Liver (tissue), 10 donors: ENCODE measurements at places on chromosomes 11 and 22. TPM values are rescaled to one million over a fixed set of nuclear protein-coding genes. Genes with fewer than 3 reads are reported as not detected.

Gene OR10A2
- polyA plus RNA-seq = not detected

Gene OR56B4
- polyA plus RNA-seq = not detected

Gene A4GALT
- polyA plus RNA-seq = 1.6 TPM

Gene SYT13
- polyA plus RNA-seq = 0.11 TPM

Gene ADAMTS15
- 0.06 TPM for polyA plus RNA-seq

Gene NRGN
- polyA plus RNA-seq = 1.6 TPM

Gene TH
- 0.13 TPM for polyA plus RNA-seq

Gene ELP4
- polyA plus RNA-seq = 6.0 TPM

Gene PHF21A
- 6.0 TPM for polyA plus RNA-seq

Gene KIF18A
- polyA plus RNA-seq = 0.22 TPM

Gene TRPM5
- not detected for polyA plus RNA-seq

Gene MUC5AC
- not detected for polyA plus RNA-seq

Gene TEAD1
- 10.7 TPM for polyA plus RNA-seq

GRCh38 chr22:40001800-40002577 is 7.2 kb downstream of the FAM83F start:
- DNase-seq = no peak

DNA sequence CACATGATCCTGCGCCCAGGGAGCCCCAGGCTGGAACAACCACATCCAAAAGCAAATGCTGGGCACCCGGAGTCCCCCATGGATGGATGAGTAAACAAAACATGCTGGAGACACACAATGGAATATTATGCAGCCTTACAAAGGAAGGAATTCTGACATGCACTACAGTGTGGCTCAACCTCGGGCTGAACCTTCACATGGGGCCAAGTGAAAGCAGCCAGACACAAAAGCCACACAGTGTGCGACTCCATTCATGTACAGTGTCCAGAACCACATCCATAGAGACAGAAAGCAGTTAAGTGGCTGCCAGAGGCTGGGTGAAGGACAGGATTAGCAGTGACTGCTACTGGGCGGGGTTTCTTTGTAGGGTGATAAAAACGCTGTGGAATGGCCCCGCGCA is 10.1 kb downstream of the POLR3H start:
- DNase-seq = no peak

- DNase-seq = no peak
Observed at GRCh38 chr22:20866736-20867135, 7.9 kb downstream of the SNAP29 start.

DNA sequence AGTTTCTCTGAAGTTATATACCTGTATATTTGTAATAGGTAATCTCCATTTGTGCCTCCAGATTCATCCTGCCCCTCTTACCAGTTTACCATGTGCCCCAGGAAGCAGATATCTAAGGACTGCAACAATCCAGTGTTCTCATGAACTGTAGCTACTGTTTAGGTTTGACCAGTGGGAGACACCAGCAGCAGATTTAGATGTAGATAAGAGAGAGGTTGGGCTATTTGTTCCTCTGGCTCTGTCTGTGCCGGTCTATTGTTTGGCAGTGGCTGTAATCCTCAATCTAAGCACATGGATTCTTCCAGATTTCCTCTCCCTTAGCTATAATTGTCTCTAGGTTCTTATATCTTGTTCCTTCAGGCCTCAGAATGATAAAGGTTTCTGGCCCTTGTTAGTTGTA is 88.4 kb downstream of the ANO3 start:
- no peak for DNase-seq

DNA sequence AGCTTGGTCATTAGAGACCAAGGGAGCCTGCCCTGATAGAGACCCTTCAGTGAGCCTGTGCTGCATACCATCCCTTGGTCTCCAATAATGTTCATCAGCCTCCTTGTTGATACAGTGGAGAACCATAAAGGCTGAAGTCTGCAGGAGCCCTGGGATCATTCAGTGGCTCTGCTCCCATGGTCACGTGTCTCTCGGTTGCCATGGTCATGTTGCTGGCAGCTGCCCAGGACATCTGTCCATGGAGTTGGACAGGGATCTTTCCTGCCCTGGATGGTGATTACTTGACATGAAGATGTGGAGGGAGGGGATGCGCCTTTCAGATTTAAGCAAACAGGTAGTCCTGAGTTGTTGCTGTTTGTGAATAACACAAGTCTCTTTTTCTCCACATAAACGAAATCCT is 38.2 kb downstream of the CYB5R2 start:
- DNase-seq = no peak

- no peak for DNase-seq
Observed at GRCh38 chr22:45006111-45006963, 3.5 kb downstream of the PHF21B start.

GRCh38 chr11:134543645-134544044 is 131.6 kb upstream of the B3GAT1 start:
- DNase-seq = no peak

GRCh38 chr11:125140233-125140632 is 24.3 kb upstream of the PKNOX2 start:
- no peak for DNase-seq

- no peak for DNase-seq
Observed at GRCh38 chr11:72157131-72157530, 21.6 kb downstream of the FOLR3 start.

GRCh38 chr22:46584081-46584921 is 35.9 kb upstream of the GRAMD4 start:
- DNase-seq = no peak

DNA sequence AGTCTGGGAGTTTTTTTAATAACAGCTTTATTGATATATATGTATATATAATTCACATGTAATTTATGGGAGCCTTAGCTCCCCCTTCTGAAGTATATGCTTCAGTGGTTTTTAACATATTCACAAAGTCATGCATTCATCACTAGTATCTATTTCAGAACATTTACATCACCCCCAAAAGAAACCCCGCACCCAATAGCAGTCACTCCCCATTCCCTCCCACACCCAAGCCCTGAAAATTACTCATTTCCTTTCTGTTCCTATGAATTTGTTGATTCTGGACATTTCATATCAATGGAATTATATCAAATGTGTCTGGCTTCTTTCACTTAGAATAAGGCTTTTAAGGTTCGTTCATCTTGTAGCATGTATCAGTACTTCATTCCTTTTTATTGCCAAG is 35.6 kb upstream of the SYT7 start:
- no peak for DNase-seq

- DNase-seq = no peak
Observed at GRCh38 chr11:72227316-72228228, 3.0 kb downstream of the INPPL1 start.

DNA sequence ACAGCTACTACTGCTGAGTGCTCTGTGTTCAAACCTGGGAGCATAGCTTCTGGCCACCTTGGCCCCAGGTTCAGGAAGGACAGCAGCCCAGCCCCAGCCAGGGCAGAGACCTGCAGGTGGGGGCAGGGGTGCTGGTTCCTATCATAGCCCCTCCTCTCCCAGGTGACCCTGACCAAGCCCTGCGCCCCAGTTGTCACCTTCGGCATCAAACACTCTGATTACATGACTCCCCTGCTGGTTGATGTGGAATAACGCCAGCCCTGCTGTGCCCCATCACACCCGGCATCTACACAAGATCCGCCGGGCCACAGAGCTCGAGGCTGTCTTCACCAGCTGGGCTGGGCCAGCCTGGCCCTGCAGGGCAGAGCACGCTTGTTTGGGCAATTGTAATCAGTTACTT is 6.9 kb downstream of the SCGB1C1 start:
- DNase-seq = no peak

- DNase-seq = no peak
Observed at GRCh38 chr11:78138694-78139421, 568 bp downstream of the ALG8 start.

DNA sequence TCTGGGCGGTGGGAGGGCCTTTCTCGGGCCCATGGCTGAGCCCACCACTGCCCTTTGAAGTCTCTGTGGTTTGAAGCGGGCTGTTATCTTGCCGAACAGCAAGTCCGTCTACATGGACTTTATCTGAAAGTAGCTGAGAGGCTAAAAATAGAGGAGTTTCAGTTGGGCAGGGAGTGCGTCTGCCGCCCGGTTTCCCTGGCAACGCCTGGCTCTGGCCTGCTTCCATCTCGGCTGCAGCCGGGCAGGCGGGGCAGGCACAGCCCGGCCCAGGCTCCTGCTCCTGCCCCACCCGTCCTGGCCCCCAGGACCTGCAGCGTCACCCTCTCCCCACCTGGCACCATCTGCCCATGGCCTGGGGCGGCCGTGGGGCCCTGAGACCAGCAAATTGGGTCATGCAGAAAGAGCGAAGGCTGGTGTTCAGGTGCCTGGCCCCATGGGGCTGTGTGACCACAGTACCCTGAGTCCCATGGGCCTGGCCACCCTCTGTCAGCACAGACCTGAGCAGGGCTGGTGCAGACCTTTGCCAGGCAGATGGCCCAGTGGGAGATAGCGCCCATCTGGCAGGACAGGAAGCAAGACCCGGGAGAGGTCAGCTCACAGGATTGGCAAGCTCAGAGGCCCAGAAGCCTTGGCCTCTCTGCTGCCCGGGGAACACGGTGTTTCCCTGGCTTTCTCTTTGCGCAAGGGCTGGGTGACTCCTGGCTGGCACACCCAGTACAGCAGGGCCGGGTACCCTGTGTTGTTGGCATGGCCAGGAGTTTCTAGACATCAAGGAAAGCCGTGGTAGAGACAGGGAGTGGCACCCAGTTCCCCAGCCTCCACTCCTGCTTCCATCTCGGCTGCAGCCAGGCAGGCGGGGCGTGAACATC is 79.1 kb upstream of the KCNQ1OT1 start:
- peak; percentile 91 for DNase-seq

GRCh38 chr22:44445307-44445680 is 52.7 kb downstream of the RTL6 start:
- DNase-seq = no peak

- no peak for DNase-seq
Observed at GRCh38 chr11:10486161-10486840, 31.2 kb downstream of the AMPD3 start.

DNA sequence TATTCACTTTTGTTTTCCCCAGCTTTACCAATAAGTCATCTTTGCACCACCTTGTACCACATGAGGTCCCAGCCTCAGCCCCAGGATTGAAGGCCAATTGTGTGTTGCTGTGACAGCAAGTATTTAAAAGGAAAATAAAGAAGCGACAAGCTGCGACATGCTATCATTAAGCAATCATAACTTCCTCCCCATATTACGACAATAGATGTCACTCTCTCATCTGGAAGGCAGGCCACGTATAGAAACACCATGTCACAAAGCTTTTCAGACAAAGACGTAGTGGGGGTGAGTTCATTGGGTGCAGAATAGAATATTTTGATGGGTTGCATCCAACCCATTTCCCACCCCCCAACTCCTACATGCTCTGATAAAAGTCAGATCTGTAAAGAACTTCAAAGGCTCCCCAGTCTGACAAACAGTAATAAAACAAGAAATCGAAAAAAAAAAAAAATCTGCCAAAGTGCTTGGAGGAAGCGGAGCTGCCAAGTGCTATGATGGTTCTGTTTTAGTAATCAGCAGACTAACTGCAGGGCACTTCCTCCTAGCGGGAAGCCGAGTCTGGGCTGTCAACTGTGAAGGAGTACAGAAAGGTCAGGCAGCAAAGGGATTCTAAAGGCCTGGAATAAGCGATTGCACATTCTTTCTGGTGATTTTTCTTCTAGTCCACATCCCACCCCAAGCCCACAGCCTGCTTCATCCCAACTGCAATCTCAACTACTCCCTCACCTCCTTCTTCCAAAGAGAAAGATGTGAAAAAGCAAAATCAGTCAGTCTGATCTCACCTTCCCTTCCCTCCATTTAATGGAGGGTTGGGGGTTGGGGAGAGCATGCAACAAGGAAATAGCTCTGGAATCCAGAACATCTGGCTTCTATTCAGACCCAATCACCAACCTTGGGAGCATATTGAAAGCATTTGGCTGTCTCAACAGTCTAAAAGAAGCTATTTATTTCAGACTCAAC is 131.4 kb upstream of the UBASH3B start:
- no peak for DNase-seq

GRCh38 chr11:124799348-124800225 is 619 bp downstream of the MSANTD2 start:
- DNase-seq = peak; percentile 49

DNA sequence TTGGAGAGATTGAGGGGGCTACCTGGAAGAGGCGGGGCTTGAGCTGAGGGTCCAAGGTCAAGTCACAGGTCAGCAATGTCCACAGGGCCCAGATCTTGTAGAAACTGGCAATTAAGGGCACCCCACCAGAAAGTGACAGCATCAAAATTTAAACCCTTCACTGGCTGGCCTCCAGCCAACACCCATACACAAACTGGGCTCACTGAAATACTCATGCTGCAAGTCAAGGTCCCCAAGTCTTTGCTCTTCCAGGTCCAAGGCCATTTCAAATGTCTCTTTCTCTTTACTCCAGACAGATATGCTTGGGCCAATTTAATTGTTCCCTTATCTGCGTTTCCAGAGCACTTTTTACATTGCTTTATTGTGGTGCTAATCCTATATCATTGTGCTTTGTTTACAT is 36.4 kb downstream of the LMO2 start:
- DNase-seq = no peak

- no peak for DNase-seq
Observed at GRCh38 chr22:43364169-43364435, 20.9 kb upstream of the SCUBE1 start.

- DNase-seq = no peak
Observed at GRCh38 chr22:42673898-42674401, 24.8 kb upstream of the CYB5R3 start.

- DNase-seq = no peak
Observed at GRCh38 chr11:35138058-35138457, 913 bp upstream of the CD44 start.

DNA sequence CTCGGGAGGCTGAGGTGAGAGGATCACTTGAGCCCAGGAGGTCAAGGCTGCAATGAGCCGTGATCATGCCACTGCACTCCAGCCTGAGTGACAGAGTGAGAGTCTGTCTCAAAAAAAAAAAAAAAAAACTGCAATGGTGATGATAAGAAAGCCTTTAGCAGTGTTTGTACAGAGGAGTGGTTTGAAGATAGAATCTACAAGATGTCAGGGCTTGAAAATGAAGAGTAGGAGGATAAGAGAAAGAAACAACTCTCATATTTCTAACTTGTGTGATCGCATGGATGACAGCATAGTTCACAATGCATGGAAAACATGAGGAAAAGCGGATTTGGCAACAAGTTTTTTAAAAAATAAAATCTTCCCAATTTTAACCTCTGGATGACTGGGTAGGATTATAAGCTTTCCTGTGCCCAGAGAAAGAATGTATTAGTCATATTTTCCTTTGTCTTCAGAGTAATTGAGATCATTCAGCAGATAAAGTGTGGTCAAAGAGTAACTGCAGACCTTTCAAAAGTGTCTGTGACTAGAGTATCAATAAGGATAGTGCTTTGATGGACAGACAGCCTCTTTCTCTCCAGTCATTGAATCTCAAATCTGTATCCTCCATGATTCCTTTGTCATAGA is 328.1 kb downstream of the CASP12 start:
- no peak for DNase-seq
